Brain (organoid and tissue), 16 donors: ENCODE measurements at places on chromosomes 6 and 20.

GRCh38 chr6:150238846-150239407 is 96.1 kb downstream of the PPP1R14C start:
- DNase-seq: no peak

- no peak for DNase-seq
Observed at GRCh38 chr6:167769408-167770190, 57.1 kb upstream of the AFDN start.

DNA sequence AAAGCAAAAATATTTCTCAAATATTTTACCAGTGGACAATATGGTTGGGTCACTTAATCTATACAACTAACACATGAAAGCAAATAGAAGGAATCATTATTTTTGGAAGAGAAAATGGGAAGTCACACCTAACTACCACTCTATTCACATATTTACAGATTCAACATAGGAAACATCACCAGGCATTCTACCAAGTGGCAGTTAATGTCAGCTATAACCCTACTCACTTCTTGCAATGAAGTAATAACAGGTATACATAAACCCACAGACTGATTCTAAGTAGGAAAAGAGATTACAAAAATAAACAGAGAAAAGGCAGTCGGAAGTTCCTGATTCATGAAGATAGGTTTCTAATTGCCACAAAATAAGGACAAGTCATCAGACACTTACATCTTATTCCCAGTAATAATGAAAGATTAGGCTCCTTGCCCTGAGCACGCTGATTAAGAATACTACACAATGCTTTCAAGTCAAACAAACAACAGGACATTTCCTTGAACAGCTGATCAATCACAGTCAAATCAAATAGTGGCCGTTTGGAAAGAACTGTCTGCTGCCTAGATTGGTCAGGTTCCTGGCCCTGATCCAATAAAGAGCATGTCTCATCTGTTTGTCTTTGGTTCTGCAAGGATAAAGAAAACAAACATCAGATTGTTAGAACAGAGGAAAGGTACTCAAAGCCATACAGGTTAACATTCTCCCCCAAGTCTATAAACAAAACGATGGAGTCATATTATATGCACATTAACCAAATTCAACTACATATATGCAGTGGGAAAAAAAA is 79.2 kb upstream of the PLN start:
- no peak for DNase-seq

DNA sequence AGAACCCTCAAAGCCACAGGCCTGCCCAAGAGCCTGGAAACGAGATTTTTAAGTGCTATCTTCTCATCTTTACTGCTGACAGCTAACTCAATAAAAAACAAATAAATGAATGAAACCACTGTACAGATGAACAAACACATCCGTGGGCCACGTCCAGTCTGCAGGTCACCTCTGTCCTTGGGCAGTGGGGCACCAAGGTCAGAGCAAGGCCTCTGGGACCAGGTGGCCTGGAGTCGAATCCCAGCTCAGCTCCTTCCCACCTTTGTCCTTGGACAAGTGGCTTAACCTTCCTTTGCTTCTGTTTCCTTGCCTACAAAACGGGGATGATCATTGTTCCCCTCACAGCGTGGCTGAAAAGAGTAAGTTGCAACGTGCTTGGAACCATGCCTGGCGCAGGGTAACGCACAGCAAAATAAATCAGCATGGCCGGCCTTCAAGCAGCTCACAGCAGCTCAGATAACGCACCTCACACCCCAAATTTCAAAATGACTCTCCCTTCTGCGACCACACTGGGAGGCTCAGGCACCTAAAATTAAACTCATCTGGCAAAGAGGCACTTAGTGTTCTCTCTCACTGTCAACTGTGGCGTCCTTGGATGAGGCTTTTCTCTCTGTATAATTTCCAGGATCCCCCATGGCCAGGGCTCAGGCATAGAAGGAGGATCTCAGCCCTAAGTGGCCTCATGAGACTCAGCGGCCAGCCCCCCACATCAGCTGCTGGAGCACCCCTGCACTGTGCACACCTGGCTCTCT is 35.7 kb downstream of the RRBP1 start:
- peak; percentile 23 for DNase-seq

GRCh38 chr20:39795401-39796272 is 833.5 kb downstream of the DHX35 start:
- no peak for DNase-seq

GRCh38 chr6:133814797-133815196 is 74.1 kb upstream of the TCF21 start:
- DNase-seq: no peak

DNA sequence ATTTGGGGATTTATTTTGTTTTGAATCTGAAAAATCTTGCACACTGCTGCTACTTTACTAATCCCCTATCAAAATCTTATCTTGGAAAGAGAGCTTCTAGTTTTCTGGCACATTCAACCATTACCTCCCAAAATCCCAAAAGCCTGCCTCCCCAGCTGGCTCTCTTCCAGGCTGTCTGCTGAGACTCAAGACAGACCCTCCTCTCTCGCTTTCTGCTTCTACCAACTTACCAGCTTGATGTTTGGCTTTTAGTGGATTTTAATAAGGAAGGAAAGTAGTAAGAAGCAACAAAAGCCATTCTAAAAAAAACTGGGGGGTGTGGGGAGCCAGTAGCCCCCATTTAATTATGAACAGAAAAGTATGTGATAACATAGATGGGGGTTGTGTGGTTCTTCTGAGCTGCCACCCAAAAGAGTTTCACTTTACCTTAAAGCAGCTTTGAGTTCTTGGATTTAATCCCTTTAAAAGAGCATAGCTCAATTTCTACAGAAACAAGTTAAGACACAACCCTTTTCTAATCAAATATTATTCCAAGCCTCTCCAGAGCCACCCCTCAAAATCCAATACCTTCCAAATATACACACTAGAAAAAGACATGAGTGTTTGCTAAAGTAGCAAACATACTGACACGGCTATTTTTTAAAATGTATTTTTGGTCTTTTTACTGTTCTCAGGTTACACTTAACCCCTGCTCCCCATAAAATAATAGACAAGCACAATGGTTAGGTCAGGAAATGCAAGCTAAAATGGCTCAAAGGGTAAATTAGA is 71.7 kb downstream of the ATP9A start:
- peak; percentile 90 for DNase-seq

DNA sequence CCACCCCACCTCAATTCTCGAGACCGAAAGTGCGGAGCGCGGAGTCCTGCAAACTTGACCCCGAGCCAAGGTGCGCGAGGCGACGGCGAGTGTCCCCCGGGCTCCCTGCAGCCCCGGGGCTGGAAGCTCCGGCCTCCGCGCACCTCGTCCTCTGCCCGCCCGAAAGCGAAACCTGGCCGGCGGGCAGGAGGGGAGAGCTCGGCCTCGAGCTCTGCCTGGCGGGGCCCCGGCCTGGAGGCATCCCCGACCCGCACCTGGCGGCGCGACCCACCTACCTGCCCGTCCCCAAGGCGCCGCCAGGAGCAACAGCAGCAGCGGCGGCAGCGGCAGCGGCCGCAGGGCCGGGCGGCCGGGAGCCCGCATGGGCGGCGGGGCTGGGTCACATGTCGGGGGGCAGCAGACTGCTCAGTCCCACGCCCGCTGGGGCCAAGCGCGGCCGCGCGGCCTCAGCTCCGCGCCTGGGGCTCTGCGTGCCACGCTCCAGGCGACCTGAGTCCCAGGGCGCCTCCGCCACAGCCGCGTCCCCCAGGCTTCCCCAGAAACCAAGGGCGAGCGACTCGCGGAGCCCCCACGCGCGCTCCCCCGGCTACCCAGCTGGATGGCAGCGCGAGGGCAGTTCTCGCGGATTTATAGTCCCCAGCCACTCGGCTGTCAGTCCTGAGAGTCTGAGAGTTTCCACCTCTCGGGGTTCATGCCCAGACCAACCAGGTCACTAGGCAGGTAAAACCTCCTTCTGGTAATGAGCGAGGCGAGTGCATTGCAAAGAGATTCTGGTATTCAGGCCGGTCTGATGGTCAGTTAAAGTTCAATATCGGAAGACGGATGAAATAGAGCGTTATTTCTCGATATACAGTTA is at the start of gene IL20RA:
Gene IL20RA (minus strand): TSS at position 600 of the 856 bp plus-strand sequence. CDS start 237 bp downstream, at position 363.
- DNase-seq: no peak

- DNase-seq: no peak
Observed at GRCh38 chr6:167497428-167498056, 172.7 kb downstream of the TTLL2 start.

GRCh38 chr6:122049341-122049740 is 350.1 kb upstream of the HSF2 start:
- DNase-seq: no peak

DNA sequence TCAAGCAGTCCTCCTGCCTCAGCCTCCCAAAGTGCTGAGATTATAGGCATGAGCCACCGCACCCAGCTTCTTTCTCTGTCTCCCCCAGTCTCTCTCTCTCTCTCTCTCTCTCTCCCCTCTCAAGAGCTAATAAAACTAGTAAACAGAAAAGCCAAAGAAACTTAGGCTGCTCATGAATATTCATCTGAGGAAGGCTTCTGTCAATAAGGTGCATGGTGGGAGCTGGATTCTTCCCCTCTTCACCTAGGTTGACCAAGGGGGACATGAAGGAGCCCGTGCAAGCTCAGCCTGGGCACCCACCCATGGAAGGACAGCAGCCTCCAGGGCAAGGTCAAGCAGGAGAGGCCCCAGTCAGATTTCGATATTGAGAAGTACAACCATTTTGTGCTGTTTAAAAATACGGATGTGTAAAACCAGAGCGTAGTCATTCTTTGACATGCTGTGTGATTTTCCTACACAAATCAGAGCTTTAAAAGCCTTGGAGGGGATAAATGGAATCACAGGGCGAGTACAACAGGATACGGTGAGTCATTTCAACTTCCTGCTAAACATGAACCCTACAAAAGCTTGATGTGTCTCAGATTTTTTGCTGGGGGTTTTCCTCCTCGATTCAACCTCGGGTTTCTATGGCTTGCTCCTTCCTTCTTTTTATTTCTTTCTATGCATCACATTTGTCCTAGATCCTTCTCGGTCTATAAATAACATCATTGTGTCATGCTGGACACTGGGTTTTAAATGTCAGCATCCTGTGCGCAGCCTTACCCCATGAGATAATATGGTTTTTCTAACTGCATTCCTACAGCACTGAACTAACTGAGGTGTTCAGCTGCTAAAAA is 368.9 kb upstream of the JARID2 start:
- DNase-seq: no peak

GRCh38 chr6:100230115-100230952 is 234.4 kb downstream of the SIM1 start:
- DNase-seq: no peak

GRCh38 chr6:41560431-41561192 is 14.4 kb downstream of the FOXP4 start:
- DNase-seq: peak; percentile 75

GRCh38 chr6:131823276-131823902 is 15.6 kb downstream of the ENPP1 start:
- no peak for DNase-seq

DNA sequence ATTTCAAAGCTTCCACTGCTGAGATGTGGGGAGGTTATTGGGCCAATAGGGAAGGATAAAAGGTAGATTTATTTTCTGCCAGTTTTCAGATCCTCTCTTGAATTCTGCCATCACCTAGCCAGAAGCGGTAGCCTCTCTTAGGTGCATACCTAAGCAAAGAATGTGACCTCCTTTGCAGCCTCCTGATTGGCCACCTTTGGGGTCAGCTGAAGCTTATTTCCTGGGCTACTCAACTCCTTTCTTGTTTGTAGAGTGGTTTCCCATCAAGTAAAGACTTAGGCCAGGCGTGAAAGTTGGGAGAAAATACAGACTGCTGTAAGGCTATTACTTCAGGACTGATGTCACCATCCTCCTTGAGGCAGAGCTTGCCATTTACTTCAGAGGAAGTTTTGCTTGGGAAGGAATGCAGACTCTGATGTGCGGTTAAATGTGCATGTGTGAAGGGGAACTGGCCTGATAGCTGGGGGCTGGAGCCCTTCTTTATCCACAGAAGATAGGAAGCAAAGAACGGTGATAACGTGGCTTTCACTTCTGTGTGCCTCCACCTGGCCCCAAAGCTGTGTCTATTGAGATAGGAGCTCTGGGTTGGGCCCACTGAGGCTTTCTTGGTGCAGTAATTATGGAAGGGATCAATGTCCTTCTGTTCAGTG is 70.1 kb downstream of the TRMT11 start:
- DNase-seq: no peak

DNA sequence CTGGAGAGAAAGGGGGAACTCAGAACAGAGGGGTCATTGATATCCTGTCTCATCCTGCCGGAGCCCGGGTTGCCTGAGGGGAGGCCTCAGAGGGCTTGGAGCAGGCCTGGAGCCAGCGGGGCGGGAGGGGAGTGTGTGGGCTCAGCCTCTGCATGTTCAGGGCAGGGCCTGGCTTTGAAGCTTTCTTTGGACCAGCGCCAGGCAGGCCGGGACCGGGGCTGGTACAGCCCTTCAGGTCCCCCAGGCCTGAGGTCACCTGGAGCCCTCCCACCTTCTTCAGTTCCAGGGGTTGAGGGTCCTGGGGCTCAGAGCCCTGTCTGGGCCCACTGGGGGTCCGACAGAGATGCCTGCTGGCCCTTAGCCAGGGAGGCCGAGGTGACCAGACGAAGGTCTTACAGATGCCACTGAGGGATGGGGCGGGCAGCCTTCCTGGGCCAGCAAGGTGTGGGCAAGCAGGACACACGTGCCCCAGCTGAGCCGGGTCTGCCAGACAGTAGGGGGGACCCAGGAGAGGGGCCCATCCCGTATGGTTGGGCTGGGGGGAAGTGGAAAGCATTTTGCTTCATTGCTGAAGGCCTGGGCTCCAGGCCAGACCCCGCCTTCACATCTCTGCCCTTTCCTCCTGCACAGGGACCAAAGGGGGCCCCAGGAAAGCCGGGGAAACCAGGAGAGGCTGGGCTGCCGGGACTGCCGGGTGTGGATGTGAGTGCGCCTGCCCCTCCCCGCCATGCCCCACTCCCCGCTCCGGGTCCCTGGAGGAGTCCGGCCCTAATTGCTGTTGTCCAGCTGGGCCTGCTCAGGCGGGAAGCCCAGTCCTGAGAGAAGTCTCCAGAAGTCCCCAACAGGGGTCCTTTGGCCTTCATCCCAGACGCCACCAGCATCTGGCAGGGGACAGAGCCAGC is 2.0 kb downstream of the COL9A3 start:
- DNase-seq: peak; percentile 45

DNA sequence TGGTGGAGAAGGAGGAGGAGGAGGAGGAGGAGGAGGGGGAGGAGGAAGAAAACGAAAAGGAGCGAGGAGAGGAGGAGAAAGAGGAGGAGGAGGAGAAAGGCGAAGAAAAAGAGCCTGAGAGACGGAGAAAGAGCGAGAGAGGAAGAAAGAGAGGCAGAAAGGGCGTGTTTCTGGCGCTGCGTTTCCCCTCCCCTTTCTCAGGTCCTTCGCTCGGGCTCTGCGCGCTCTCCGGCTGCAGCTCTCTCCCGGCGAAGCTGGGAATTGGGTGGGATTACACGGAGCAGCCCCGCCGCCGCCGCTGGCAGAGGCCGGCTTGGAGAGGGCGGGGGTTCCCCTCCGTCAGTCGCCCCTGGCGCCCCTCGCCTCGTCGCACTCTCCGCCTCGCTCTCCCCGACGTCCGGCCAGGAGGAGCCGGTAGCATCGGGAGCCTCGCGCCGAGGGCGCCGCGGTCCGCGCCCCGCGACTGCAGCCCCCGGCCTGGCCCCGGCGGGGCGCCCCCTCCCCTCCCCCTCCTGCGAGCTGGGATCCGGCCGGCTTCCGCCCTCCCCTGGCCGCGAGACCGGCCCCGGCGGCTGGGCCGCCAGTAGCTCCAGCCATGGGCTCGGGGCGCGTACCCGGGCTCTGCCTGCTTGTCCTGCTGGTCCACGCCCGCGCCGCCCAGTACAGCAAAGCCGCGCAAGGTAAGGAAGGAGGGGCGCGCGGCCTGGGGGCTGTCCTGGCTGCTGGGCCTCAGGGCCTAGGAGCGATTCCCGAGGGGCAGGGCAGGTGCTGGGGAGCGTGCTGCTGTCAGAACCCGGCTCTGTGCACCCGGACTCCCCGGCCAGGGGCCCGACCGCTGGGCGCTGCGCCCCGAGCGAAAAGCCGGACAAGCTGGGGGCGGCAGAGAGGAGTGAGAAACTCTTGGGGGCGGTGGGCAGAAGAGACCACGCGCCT is at the start of gene SCUBE3:
Gene SCUBE3 (plus strand): TSS at position 133 of the 933 bp plus-strand sequence. CDS start 463 bp downstream, at position 596.
- DNase-seq: peak; percentile 74

- DNase-seq: no peak
Observed at GRCh38 chr6:16349544-16349943, 111.2 kb downstream of the GMPR start.
